ENCODE measurements at places on chromosomes 11 and 22.

GRCh38 chr11:12170984-12171383, 60.6 kb downstream of the MICAL2 start:
- DNase-seq, result no peak

GRCh38 chr11:11531131-11531908, 90.5 kb downstream of the GALNT18 start:
- no peak for DNase-seq

DNA sequence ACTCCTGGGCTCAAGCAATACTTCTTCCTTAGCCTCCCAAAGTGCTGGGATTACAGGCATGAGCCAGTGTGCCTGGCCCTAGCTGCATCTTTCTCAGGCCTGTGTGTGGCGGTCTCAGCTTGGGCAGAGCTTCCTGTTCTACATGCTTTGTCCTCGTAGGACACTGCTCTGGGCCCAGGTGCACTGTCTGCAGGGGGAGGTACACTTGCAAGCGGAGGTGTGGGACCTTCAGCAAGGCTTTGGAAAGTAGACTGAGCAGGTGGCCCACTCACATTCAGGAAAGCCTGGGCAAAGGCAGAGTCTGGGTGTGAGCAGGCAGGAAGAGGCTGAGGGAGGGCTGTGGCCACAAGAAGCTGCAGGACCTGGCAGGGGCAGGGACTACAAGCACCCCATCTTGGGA, 33.6 kb upstream of the SUSD2 start:
- DNase-seq, result no peak

DNA sequence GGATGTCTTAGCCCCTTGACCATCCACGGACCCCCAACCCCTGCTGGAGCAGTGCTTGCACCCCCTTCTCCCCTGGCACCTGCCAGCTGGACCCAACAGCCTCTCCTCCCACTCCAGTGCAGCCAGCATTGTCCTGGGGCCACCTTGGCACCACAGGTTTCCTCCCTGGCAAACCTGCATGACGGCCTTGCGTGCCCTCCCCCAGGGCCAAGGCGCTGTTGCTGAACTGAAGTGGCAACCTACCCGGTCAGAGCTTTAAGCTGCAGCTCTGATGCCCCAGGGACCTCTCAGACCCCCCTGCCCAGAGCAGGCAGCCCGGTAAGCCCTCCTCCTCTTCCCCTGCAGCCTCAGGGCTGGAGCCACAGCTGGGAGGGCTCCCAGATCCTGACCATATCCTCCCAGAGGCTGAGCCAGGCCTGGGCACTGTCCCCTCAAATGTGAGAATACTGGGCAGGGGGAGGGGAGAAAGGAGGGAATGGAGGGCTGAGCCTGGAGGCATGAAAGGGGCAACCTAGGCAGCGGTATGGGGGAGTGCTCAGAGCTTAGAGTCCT, 1.8 kb upstream of the LRRC75B start:
- DNase-seq, result no peak

- DNase-seq, result no peak
Observed at GRCh38 chr11:7486098-7486780, 933 bp downstream of the OLFML1 start.

GRCh38 chr11:74310857-74311256, 583 bp downstream of the P4HA3 start:
- DNase-seq, result no peak

DNA sequence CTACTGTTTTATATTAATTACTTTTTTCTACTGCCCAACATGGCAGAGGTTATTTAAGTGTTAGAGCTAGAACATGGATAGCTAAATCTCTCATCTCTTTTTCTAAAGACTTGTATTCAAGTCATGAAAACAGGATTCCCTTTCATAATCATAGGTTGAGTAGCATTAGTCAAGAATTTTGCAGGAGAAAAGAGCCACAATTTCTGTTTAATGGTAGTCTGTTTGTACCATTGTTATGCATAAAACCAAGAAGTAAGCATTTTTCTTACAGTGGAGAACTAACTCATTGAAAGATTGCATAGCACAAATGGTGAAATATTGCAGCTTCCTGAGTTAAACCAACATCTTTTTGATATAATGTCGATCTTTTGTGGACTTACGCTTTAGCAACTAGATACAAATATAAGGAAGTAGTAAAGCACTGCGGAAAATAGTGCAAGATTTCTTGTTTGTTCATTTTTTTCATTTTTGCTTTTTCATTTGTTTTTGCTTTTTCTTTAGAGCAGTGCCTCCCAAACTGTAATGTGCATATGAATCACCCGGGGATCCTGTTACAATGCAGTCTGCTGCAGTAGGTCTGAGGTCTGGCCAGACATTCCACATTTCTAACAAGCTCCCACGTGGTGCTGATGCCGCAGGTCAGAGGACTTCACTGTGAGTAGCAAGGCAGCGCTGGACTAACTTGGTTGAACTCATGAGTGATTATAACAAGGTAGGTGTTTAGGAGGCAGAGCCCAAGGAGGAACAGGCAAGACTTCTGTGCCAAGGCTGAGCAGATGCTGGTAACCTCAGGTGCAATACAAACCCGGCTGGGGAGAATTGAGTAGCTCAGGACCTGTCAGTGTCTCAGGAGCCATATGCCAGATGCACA, 4.6 kb downstream of the ETS1 start:
- DNase-seq, result no peak

DNA sequence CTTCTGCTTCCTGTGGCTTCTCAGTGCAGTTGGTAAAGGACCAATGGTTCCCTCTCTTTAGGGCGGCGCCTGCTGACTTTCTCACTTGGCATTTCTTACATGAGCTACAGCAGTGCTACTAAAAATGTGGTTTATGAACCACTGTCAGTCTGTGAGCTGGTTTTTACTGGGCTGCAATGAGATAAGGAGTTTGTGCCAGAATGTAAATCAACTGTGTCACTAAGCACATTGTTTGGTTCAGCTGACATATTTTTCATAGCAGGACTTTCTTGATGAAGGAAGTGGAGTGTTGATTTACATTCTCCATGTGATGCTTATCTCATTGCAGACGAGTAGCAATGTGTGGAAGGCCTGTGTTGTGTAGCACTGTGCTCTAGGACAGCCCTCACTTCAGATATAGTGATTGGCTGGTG, 463.3 kb downstream of the SOX6 start:
- no peak for DNase-seq

- peak; percentile 84 for DNase-seq
Observed at GRCh38 chr11:65134240-65134951, at the start of gene SYVN1. SYVN1 (minus strand) TSS chr11:65134519; CDS start chr11:65133601, 918 bp downstream.
